RKO (cell line): ENCODE measurements at places on chromosomes 3 and 15.

DNA sequence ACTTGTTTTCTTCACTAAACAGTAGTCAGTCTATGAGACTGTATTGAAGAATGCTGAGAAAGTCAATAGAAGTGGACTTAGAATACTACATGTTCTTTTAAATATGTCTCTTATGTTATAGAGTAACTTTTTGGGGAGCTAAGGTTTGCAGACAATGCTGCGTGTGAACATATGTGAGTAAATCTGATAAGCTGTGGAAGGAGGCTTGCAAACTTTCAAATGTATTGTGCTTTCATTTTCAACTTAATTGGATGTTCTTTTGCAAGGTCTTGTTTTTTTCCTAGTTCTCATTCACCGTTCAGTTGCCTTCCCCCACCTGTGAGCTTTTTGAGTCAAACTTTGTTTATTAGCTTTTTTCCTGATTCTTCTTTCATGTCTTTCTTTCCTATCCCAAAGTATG is 176.2 kb downstream of the LPP start:
- DNase-seq = no peak

DNA sequence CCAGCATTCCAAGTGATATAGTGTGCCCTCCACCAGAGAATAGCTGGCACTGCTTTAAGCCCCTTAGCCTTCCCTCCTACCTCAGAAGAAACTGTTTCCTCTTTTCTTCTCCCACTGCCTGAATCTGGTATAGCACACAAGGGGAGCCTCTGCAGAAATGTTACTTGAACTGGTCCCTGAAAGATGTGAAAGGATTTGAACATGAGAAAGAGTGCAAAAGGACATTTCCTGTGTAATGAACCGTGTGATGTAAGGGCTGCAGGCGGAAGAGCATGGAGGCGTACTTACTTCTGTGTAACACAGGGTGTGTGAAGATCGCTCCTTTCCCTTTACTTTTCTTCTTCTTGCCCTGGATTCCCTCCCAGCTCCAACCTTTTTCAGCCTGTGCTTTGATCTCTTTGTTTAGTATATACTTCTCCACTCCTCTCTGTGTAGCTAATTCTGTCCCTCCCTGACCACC is 8.4 kb downstream of the TMOD3 start:
- DNase-seq = no peak

- DNase-seq = no peak
Observed at GRCh38 chr3:177282119-177282655, 84.9 kb upstream of the TBL1XR1 start.

DNA sequence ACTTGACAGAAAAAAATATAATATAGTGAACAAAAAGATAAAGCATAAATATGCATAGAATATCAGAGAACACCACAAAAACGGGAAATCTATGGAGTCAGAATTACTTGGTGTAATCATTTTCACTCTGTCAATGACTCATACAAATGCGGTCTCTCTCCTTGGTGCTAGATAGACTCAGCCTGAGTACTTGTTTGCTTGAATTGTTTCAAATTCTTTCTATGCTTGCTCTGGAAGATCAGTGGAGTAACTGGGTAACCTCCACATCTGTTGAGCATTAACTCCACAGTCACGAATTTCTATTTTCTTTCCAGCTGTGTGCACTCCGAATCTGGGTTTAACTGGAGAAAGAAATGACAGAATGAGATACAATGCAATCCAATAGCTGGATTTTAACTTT is 760.4 kb downstream of the ZPLD1 start:
- DNase-seq = peak; percentile 54

DNA sequence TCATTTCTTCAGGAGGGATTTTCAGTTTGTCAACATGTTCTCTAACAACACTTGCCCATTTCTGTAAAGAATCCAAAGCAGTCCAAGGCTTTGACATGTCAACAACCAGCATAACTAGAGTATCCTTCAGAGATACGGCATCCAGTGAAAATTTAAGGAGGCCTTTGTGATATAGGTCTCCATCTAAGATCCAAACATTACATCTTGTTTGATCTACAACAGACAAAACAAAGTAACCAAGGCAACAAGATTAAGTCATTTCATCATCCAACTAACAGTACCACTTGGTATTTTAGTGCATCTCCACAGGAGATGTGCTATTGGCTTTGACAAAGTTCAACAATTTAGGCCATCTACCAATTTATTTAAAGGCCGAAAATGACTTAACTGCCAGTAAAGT is 25.8 kb downstream of the DYNC1LI1 start:
- no peak for DNase-seq

GRCh38 chr15:43277231-43277823 is 10.6 kb upstream of the TGM5 start:
- no peak for DNase-seq

- peak; percentile 73 for DNase-seq
Observed at GRCh38 chr3:4350789-4351163, 47.6 kb downstream of the SETMAR start.

DNA sequence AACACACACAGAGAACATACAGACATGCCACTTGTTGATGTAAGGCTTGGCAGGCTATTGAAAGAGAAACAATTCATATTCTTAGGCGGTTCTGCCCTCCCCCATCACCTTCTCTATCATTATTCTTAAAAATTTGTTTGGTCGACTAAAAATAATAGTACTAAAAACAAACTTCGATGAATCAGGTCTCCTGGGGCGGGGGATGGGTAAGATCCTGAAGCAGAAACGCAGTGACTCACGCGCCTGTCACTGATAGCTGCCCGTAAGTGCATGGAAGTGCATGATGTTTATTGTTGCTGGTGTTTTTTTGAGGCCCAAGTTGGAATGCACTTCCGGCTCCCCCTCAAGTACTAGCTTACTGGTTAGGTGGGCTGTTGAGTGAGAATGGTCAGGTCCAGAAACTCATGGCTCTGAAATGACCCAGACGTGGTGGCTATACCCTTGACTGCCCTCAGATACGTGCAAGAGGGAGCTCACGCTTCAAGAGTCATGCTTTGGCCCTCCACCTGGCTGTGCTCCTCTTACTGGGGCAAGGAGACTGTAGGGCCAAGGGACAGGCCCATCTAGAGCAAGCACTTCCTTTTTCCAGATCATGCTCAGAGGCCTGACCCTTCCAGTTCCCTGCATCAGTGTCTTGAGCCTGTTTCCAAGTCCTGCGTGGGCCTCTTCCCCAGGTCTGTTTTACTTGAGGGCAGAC is 10.9 kb downstream of the SMAD3 start:
- DNase-seq = peak; percentile 29

- peak; percentile 65 for DNase-seq
Observed at GRCh38 chr15:80778964-80779657, at the start of gene CEMIP. Gene CEMIP (plus strand): TSS chr15:80779370. CDS start chr15:80873880, 94,510 bp downstream.

GRCh38 chr3:55654123-55654760 is 167.1 kb upstream of the WNT5A start:
- no peak for DNase-seq

DNA sequence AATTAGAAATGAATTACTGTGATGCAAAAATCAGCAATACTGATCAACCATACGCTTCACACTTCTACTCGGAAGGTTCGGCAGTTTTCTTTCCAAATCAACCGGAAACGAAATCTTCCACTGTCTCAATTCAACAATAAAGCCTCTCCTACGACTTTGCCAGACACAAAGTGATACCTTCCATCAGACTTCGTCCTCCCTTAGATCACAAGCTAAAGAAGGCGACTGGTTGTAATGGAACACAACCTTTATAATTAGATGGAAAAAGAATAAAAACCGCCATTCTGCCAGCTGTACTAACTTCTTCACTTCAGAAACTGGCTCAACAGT is 618 bp downstream of the PARL start:
- no peak for DNase-seq

DNA sequence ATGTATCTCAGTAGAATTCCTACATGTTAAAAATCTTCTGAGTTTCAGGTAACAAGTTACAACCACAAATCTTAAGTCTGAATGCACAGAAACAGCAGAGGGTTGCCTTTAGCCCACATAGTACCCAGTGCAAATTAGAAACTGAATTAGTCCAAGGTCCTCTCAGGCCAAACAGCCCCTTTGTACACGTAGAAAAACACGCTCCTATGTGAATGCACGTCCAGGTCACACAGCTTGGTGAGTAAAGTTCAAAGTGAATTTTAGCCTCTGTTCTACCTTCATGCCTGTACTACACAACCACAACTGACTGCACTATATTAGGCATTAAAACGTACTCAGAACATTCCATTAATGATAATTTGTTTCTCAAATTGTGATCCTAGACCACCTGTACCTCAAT is 46.3 kb downstream of the GYG1 start:
- DNase-seq = no peak

- no peak for DNase-seq
Observed at GRCh38 chr3:45212095-45212468, 14.0 kb downstream of the TMEM158 start.

GRCh38 chr3:18559331-18559842 is 134.2 kb upstream of the SATB1 start:
- DNase-seq = peak; percentile 61

DNA sequence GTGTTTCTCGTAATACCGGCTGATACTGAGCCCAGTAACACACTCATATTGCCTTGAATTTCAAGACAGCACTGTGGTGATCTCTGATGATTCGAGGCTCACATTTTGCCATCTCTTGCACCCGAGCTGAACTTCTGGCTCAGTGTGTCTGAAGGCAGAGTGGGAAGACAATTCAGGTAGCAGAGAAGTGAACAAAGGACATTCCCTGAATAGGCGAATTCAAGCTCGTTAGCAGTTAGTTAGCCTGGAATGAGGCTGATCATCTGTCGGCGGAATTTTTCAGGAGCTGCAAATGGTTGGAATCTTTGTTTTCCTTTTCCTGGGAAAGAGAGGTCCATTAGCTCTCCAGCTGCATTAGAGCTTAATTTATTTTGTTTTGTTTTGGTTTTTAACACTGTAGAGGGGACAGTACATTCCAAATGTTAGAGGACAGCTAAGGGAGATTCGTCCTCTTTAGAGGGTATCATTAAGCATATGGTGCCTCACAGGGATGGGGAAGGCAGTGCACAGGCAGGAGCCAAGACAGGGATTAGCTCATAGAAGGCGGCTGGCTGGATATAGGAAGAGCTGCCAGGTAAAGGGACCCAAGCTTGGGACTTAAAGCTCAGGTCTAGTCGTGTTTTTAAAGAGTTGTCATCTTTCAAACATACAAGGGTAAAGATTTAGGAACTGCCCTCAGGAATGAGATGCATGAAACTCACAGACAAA is 119.7 kb upstream of the DLG1 start:
- DNase-seq = no peak

DNA sequence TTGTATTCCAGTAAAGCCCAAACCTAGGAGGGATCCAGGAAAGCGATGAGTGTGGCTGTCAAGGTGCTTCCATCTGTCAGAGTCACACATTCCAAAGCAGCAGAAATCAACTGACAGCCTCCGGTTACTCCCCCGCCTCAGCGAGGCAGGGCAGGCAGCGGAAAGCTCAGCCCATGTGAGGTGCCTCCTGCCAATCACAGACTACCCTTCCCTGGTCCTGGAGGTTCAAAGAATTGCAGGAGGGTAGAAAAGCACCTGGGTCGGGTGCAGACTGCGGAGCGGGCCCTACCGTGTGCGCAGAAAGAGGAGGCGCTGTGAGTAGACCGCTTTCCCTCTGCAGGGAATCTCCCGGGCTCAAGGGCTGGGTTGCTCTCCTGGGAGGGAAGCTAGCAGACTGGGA is at the start of gene UPK1B:
TSS of gene UPK1B (plus strand) at position 274 of the 400 bp plus-strand sequence. CDS start 13,144 bp downstream, outside the sequence.
- no peak for DNase-seq

DNA sequence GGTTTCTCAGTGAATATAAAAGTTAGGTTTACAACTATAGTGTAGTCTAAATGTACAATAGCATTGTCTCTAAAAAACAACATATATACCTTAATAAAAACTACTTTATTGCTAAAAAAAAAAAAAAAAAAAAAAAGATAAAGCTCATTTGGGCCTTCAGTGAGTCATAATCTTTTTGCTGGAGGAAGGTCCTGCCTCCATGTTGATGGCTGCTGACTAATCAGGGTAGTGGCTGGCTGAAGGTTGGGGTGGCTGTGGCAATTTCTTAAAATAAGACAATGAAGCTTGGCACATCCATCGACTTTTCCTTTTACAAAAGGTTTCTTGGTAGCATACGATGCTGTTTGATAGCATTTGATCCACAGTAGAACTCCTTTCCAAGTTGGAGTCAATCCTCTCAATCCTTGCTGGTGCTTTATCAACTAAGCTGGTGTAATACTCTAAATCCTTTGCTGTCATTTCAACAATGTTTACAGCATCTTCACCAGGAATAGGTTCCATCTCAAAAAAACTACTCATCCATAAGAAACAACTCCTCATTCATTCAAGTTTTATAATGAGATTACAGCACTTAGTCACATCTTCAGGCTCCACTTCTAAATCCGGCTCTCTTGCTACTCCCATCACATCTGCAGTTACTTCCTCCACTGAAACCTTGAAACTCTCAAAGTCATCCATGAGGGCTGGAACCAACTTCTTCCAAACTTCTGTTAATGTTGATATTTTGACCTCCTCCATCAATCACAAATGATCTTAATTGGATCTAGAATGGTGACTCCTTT is 13.3 kb downstream of the ZNF280D start:
- no peak for DNase-seq

- DNase-seq = no peak
Observed at GRCh38 chr3:161793194-161793930, 296.8 kb downstream of the OTOL1 start.

DNA sequence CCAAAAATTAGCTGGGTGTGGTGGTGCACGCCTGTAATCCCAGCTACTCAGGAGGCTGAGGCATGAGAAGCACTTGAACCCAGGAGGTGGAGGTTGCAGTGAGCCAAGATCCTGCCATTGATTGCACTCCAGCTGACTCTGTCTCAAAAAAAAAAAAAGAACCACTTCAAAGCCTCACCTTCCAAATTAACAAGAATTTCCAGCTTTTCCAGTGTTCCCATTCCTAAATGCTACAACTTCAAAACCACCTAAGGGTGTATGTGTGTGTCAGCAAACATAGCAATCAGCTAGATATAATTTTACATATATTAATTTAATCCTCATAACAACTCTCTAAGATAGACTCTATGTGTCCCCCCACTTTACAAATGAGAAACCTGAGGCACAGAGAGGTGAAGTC is 512.5 kb upstream of the PROK2 start:
- DNase-seq = no peak

GRCh38 chr15:27454281-27455075 is 483.5 kb downstream of the GABRG3 start:
- peak; percentile 66 for DNase-seq

DNA sequence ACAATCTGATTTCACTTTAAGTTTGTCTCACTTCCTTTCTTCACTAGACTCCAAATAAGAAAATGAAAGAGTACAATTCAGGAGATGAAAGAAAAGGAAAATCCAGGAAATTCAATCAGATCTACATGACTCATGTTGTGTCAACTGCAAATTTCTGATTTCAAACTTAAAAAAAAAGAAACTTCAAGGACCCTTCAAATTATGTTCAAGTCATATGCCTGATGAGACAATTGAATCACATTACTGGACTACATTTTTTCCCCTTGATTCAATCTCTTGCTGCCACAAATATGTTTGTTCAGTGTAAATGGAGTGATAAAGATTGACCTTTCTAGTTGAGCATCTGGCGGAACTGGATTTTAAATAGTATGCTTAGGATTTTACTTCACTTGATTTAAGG is 37.4 kb downstream of the FRMD5 start:
- DNase-seq = peak; percentile 80

- DNase-seq = no peak
Observed at GRCh38 chr3:193714523-193715137, 121.6 kb downstream of the OPA1 start.

- no peak for DNase-seq
Observed at GRCh38 chr3:45387636-45388348, 584 bp upstream of the LARS2 start.

GRCh38 chr15:62426387-62426956 is 261.4 kb upstream of the C2CD4B start:
- no peak for DNase-seq

GRCh38 chr3:2623436-2623835 is 486.7 kb downstream of the IL5RA start:
- no peak for DNase-seq

- DNase-seq = peak; percentile 31
Observed at GRCh38 chr3:106092792-106093191, 224.0 kb upstream of the CBLB start.
